ENCODE measurements at places on chromosomes 5 and 9.

- no peak for DNase-seq
Observed at GRCh38 chr5:157004893-157005551, 42.0 kb upstream of the TIMD4 start.

DNA sequence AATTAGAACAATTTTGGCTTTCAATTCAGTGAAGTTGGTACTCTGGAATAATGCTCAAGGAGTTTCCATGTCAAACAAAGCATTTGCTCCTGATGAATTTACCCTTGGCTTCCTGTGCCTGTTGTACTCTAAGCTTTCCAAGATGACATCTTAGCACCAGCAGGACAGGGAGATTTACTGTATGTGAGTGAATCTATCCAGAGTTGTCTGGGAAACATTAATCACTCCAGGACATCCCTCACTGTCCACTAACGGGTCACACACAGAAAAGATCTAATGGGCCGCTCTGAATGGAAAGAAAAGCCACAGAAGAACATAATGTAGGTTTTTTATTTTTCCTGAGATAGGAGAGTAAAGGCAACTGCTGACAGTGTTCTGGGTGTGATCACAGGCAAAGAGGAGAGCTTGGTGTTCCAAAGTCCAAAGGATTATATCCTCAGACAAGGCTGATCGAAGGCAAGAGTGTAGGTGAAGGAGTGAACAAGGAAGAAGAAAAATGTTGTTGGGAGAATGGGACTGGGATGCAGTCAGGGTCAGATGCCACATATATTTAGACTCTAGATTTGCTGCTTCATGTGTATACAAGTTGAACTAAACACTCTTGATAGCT, 167.7 kb upstream of the RPS23 start:
- no peak for DNase-seq

GRCh38 chr9:121071370-121071755, 3.4 kb upstream of the CNTRL start:
- no peak for DNase-seq

DNA sequence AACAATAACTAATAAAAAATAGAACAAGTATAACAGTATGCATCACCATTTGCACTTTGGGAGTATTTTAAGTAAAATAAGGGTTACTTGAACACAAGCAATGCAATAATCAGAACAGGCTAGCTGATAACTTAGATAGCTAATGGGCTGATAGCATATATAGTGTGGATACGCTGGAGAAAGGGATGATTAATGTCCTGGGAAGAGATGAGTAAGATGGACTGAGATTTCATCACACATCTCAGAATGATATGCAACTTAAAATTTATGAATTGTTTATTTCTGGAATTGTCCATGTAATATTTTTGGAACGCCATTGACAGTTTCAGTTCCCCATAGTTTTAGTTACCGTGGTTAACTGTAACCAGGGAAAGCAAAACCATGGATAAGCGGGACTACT, 173.6 kb downstream of the ISL1 start:
- DNase-seq = no peak

DNA sequence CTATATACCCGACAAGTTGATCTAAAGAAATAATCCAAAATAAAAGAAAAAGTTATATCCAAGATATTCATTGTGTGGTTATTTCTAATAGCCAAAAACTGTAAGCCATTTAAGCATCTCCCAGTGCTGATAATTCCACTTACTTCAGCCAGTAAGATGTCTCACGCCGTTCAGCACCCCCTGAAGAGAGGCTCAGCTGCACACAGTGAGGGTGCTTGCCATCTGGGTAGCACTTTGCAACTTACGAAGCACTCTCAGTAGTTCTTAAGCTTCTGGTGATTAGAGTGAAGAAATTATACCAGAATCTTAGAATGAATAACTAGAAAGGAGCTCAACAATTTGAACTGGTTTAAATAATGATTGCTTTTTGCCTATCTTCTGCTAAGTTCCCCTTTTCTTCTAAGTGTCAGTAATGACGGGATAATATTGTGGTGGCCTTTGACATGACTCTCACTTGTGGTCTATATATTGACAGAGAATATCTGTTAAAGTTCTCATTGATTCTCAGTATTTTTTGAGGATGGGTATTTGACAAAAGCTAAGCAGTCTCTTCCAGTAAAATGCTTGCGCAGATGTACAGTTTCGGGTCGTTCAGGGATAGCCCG, 26.2 kb upstream of the LTC4S start:
- DNase-seq = no peak

- DNase-seq = peak; percentile 59
Observed at GRCh38 chr9:124251204-124251603, 6.5 kb upstream of the NEK6 start.

DNA sequence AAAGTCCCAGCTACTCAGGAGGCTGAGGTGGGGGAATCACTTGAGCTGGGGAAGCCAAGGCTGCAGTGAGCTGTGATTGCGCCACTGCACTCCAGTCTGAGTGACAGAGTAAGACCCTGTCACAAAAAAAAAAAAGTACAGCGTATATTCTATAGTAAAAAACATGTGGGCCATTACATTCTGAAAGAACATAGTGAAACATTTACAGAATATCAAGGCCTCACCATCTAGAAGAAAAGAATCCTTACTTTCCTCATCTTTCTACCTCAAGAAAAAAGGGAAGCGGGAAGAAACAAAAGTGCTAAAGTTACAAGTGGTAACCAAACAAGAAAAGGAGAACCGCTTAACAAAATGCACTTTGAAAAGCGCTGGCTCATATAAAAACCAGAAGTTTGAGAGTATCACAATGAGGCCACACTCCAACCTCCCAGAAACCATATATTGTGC, 5.7 kb upstream of the SYK start:
- no peak for DNase-seq

DNA sequence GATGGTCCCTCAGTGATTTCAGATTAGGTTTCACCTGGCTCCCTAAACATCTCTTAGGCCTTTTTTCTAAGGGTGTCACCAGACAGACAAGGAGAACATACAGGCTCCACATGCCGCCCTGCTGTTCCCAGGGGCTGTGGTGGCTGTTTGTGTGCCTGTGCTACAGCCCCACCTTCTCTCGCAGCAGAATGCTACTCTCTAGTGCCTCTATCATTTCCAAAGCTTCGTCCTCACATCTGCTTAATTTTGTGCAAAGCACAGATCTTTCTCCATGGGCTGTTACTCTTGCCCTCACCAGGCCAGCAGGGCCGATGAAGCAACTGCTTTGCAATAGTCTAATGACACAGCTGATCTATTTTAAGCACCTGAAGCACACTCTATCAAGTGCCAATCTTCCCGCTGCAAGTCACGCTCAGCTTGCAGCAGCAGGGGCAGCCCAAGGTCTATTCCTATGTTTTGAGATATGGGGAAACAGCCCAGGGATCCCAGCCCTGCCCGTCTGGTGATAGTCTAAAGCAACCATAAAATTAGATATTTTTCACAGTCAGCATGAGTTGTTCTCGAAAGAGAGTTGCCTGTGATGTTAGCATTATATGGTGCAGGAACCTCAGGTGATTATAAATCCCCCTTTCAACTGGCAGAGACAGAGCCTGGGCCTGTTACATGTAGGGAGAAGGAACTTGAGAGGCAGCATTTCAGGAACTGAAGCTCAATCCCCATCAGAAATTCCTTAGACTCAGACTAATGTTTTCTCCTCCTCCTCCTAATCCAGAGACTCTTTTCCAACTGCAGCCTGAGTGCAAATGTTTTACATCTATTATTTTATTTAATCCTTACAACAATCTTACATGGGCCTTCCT, 12.7 kb downstream of the ABLIM3 start:
- DNase-seq = no peak

- DNase-seq = no peak
Observed at GRCh38 chr5:14405706-14406553, 175.7 kb upstream of the OTULINL start.

DNA sequence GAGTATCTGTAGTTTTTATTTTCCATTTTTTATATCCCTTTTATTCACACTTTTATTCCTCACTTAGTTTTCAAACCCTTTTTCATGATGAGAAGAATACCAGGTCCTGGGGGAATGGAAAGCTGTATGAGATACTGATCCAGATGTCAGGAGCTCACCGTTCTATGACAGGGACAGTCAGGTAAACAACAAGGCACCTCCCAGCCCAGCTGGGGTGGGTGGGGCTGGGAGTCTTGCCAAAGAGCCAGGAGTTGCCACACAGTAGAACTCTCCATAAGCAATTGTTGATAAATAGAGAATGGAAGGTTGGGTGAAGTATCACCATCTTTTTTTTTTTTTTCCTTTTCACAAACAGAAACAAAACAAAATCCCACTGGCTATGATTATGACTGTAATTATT, 225.8 kb downstream of the NSG2 start:
- no peak for DNase-seq

DNA sequence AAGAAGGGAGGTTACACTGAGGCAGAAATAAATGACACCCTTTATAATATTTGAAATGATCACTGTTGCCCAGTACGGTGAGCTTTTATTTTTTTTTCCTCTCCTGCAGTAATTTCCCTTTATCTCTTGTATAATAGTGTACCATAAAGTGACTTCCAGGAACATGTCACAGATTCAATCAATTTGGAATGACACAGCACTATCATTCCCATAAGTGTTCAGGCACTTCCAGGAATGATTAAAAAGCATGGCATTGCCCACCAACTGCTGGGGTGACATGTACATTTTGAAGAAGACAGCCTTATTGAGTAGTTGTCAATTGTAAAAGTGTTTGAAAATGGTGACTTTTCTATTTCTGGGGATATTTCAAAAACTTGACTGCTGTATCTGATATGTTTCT, 1700.9 kb upstream of the NUDT12 start:
- no peak for DNase-seq

DNA sequence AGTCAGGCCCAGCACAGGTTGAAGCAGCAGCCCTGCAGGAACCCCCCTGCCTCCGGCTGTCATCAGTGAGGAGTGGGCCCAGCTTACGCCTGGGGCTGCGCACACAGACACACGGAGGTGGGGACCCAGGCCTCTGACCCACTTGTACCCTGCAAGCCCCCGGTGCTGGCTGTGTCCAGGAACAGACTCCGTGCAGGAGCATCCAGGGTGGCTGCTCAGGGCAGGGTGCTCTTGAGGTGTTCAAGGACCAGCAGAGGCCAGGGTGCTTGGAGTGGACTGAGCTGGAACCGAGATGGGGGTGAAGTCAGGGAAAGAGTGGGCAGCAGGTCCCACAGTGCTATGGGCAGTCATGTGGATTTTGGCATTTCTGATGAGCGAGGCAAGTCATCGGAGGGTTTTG, 199.5 kb downstream of the CACNA1B start:
- peak; percentile 60 for DNase-seq

GRCh38 chr5:7815892-7816534, 34.9 kb downstream of the CFAP90 start:
- peak; percentile 80 for DNase-seq

DNA sequence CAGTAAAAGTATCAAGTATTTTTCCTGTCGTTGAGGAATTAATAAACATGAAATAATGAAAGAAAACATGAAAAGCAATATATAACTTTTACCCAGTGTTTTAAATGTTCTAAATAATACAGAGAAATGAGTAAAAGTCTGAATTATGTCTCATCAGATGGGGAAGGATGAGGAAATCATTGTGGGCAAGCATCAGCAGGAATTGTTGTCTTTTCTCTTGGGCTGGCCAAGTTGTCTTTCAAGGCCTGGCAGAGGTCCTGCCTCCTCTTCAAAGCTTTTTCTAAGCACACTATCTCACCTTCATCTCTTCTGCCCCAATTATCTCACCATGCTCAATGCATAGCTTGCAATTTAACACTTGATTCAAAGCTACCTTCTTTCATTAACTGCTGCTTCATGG, 41.9 kb downstream of the MOCS2 start:
- no peak for DNase-seq

GRCh38 chr9:84121991-84122523, 141.5 kb downstream of the RMI1 start:
- no peak for DNase-seq

- no peak for DNase-seq
Observed at GRCh38 chr9:130144703-130145102, 27.5 kb upstream of the NCS1 start.

- no peak for DNase-seq
Observed at GRCh38 chr5:134555890-134556311, 30.4 kb downstream of the JADE2 start.

DNA sequence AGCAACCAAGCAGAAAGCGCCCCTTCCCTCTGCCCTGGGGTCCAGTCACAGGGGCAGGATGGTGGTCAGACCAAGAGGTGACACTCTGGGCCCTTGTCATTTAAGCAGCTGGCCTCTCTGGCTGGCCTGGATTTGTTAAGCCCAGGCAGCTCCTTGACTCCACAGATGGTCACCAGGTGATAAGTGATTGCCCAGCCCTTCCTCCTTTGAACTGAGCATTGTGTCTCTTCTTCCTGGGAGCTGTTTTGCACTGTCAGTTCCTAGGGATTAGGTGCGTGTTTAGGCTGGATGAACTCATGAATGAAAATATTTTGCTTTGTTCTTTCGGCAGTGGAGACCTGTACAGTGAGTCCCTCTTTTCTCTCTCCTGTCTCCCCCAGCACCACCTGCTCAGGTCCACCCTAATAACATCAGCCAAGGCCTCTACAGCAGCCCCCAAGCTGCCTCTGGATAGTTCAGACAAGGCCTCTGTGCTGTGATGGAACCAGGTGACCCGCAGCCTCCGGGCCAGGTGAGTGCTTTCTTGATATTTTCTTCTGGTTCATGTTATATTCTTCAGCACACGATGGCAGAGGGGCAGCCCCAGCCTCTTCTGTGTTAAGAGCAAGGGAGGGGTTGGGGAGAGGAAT, 139.7 kb upstream of the PITX1 start:
- no peak for DNase-seq

GRCh38 chr9:137647096-137647714, 28.4 kb downstream of the EHMT1 start:
- no peak for DNase-seq

- no peak for DNase-seq
Observed at GRCh38 chr9:125260561-125260960, 1.1 kb upstream of the GAPVD1 start.

DNA sequence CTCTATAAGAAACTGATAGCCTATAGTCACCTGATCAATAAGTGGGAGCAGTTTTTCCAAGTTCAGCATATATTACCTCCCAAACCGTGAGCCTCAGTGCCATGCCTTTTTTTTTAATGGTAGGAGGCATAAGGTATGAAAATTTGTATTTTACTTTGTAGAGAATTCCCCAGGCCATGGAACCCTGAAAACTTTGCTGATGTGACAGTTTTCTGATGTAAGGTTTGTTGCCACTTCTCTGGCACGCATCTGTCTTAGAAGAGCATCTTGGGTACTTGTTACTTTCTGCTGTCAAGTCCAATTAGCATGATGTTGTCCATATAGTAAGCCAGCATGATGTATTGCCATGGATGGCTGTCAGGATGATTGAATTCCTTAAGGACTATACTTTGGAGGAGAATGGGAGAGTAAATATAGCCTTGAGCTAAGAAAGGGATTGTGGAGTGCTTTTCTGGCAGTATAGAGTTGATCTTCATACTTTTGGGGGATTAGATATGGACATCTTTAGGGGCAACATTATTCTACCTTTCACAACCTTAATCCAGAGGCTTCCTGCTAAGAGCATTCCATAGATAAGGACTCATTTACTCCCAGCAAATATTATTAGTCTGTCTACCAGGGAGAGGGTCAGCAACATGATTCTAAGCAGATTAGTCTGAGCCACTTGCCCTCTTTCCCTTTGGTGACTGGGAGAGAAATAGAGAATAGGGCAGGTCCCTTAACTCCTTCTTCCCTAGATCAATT, 389.6 kb downstream of the YTHDC2 start:
- DNase-seq = no peak

Measured in left forelimb (tissue), 1 donor.